Femur (tissue), 1 donor: ENCODE measurements at places on chromosomes 4 and X.

GRCh38 chr4:150178161-150178560 lies 99.9 kb downstream of the DCLK2 start:
- DNase-seq: no peak

GRCh38 chrX:100980608-100981497 lies 11.3 kb downstream of the ARL13A start:
- DNase-seq: no peak

DNA sequence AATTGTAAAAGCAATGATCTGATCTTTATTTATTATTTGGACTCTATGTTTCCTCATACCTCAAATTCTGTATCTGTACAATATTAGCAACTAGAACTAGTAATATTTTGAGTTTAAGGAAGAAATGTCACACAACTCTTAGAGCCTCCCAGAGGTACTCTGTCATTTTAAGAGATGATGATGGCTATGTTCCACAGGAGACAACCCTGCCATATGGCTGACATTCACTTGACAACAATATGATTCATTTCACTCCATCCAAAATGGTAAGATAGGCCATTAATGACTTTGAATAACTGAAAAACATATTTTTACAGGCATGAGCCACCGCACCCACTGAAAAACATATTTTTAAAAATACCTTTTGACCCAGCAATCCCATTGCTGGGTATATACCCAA lies 190.3 kb downstream of the MAML3 start:
- no peak for DNase-seq

- DNase-seq: no peak
These were observed 116.7 kb downstream of the KLHL8 start for GRCh38 chr4:87103691-87104187.

DNA sequence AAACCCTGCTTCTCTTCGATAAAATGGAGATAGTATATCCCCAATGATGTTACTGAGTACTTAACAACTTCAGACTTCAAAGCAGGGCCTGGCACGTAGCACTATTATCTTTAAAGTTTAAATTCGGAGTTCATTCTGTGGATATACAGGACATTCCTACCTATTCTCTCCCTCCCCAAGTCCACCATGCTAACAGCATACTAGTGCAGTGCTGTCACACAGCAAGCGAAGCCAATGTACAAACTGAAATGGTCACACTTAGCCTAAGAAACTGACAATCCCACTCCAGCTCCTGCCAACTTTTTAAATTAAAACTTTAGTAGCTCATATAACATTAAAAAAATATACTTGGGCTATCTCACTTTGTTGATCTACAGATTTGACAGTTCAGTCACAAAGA lies 1.2 kb upstream of the DNAJB14 start:
- no peak for DNase-seq

DNA sequence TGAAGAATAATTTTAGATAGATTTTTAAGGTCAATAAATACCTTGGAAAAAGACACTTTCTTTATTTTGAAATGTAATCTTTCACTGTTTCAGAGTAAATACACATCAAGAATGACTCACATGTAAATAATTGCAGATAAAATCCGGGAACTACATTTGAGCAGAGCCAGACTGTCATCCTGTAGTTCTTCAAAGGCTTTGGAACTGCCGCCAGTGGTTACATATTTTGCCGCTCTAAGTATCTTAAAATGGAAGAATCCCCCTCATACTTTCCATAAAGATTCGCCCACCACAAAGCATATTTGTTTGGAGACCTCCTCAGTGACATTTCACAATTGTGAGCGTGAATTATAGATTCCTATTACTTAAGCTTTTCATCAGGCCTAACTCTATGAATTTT lies 607.8 kb upstream of the ZFP42 start:
- no peak for DNase-seq

GRCh38 chr4:159015841-159016240 lies 87.0 kb upstream of the RAPGEF2 start:
- no peak for DNase-seq

- DNase-seq: no peak
These were observed 32.2 kb downstream of the IL21 start for GRCh38 chr4:122588453-122589238.

DNA sequence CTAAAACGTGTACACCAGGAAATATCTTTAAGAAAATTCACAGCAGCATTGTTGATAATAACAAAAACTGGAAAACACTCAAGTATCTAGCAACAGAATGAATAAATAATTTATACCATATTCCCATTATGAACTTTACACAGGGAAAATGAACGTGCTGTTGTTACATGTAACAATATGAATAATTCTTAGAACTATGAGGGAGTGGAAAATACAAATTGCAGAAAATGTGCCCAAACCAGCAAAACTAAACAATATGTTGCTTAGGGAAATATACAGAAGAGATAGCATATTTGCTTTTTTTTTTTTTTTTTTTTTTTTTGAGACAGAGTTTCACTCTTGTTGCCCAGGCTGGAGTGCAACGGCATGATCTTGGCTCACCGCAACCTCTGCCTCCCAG lies 14.8 kb upstream of the FAT1 start:
- no peak for DNase-seq

DNA sequence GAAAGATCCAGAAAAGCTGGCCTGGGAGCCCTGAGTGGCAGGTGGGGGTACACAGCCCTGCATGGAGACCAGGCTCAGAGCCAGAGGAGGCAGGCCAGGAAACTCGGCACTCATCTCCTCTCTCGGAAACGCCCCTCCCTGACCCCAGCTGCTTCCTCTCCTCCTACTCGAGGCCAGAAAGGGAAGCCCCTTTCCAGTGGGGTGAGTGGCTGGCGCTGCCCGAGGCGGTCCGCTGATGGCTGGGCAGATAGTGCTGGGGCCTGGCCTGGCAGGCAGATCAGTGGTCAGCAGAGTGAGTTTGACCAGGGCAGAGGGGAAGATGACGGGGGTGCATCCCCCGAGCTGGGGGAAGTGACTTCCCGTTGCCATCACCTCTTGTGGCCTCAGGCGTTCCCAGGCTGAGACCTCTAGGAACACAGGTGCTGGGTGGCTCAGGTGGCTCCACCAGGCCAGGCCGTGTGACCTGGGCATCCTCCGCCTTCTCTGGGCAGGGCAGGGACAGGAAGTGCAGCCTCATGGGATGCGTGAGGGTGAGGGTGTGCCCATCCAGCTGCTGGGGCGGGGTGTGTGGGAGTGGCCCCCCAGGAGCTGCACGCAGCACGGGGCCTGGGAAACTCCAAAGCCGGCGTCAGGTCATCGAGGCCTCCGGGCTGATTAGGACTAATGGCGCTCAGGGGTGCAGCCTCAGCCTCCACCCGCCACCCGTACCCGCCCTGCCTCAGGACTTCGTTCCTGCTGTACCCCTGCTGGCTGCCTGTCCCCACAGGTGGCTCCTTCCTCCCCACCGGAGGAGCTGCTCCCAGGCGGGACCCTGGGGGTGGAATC lies 5.7 kb downstream of the SH3BP2 start:
- peak; percentile 87 for DNase-seq

DNA sequence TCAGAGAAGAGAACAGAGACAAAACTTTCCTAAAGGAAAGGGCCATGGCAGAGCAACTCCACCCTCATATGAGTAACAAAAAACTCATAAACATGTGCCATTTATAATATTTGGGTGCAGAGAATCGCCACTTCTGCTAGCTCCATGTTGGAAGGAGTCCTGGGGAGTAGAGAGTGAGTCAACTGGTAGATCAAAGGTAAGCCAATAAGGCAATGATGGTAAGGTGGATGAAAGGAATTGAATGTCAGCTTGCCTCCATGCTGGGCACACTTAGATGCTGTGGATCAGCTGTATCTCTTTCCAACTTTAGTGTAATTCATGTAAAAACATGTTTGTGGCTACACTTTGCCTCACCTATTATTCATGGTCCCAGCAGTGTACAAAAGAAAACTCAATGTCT lies 4.7 kb downstream of the QRFPR start:
- DNase-seq: no peak

DNA sequence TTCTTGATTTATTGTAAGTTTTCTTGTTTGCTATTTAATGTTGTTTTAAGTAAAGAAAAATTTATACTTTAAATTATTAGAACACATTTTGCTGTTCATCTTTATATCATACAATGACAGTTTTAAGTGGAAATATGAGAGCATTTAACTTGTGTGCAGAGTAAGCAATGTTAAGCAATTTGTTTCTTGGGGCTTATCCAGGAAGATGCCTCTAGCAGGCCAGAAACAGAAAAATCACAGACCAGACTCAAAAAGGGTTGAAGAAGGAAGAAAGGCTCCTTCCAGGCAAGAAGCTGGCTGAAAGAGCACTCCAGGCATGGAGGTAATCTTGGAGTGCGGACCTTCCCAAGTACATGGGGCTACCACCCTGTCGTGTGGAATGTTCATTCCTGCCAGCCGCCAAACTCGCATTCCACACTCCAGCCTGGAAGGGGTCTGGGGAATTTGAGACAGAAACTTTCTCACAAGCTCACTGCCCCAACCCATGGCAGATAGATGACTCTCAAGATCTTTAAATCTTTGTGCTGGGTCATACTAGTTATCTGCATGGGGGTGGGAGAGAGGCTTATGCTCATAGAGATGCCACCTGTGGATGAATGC lies 1521.3 kb upstream of the AGA start:
- DNase-seq: no peak

- DNase-seq: no peak
These were observed 31.5 kb downstream of the KLHL8 start for GRCh38 chr4:87188932-87189331.

- no peak for DNase-seq
These were observed 34.6 kb downstream of the RASGEF1B start for GRCh38 chr4:81436941-81437574.

- DNase-seq: no peak
These were observed 2.1 kb downstream of the HELT start for GRCh38 chr4:185020293-185020808.

DNA sequence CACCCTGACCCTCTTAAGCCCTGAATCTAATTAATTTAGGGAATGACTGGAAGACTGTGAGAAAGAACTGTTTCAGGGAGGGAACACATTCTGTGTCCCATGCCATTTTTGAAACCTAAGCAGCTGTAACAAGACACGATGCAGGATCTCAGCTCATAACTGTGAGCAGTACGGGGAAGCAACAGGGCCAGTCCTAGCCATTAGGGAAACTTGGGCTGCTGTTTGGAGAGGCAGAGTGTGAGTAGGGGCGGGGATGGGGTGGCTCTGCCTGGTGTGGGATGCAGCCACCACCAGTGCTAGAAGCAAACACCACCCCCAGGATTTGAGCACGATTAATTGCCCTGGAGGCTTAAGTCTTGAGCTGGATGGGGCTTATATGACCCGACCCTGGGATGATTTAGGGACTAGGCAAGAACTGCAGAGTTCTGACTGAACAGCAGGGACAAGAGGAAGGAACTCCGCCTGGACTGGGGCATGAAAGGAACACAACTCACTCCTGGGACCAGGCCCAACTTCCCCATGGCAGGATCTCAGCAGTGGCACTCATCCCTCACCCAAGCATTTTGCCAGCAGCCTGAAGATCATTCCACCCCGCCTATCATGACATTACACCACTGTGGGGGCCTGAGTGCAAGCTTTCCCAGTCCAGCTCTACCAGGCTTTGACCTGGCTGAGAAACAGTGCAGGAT lies 43.1 kb downstream of the ATRX start:
- no peak for DNase-seq

- no peak for DNase-seq
These were observed 419.8 kb downstream of the GALNTL6 start for GRCh38 chr4:172232966-172233365.

- DNase-seq: no peak
These were observed 31.1 kb upstream of the MAMLD1 start for GRCh38 chrX:150332023-150332422.

DNA sequence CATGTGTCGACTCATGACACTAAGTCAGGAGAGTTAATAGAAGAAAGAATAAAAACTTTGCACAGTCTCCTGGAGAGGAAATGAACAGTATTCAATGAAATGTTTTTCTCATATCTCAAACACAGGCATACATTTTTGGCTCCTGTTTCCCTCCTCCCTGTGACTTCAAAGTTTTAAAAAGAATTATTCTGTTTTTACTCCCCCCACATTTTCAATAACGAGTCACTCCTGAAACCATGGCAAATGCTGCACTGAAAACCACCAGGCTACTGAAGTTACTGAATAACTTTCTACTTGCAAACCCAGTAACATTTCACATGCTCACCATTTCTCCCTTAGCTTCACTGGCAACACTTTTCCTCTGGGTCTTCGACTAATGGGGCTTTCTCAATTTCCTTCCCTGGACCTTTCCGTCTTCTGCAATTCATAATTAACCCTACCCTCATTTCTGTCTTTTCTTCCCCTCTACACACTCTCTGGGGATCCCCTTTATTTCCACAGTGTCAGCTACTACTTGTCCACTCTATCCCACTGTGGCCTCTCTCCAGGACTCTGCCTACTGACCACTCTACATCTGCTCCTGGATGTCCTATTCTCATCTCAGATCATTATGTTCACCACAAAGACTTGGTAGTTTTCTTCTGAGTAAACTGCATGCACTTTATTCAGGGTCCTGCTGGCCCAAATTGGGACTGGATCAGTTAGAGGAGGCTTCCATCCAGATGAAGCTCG lies 225.8 kb upstream of the ETNPPL start:
- no peak for DNase-seq

- DNase-seq: no peak
These were observed 64.8 kb downstream of the TBC1D9 start for GRCh38 chr4:140691369-140691768.

GRCh38 chr4:186669159-186669731 lies 54.4 kb downstream of the FAT1 start:
- DNase-seq: no peak

DNA sequence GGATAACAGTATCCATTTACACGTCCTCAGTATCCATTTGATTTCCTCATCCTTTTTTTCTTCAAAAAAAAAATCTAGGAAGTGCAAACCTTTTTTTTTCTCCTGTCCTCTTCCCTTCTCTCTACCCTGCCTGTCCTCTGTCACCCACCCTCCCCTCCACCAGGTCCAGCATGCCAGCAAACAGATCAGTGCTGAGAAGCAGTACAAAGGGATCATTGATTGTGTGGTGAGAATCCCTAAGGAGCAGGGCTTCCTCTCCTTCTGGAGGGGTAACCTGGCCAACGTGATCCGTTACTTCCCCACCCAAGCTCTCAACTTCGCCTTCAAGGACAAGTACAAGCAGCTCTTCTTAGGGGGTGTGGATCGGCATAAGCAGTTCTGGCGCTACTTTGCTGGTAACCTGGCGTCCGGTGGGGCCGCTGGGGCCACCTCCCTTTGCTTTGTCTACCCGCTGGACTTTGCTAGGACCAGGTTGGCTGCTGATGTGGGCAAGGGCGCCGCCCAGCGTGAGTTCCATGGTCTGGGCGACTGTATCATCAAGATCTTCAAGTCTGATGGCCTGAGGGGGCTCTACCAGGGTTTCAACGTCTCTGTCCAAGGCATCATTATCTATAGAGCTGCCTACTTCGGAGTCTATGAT lies 1.7 kb downstream of the SLC25A4 start:
- no peak for DNase-seq

- DNase-seq: no peak
These were observed 37.2 kb downstream of the CPLX1 start for GRCh38 chr4:788636-789297.

DNA sequence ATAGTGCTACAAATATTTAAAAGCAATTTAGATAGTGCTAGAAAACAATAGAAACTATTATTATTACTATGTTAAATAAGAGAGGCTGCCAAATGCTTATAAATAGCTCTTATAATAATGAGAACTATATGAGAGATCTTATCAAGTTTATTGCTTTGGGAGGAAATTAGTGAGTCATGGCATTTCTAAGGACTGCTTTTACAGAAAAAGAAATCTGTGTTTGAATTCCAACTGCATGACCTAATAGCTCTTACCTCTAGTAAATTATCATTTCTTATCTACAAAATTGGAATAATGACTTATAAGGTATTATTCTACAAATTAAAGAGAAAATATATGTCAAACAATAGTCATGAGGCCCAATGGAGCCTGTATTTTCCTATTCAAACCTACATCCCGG lies 177.2 kb downstream of the GABRG1 start:
- no peak for DNase-seq
